Activated T-helper 2 cell treated with anti-CD3 and anti-CD28 coated beads, Interferon-gamma antibody, Interleukin-2, Interleukin-4, amounts not matched to agents 10 μg/mL and 5 μg/mL and 100 μg/mL, durations not matched to agents 14 hours and 24 hours and 36 hours (primary cell): ENCODE measurements at places on chromosomes 3 and 15. TPM values are rescaled to one million over a fixed set of nuclear protein-coding genes. Genes with fewer than 3 reads are reported as not detected.

- no peak for DNase-seq
Observed at GRCh38 chr3:81938681-81939080, 177.2 kb upstream of the GBE1 start.

DNA sequence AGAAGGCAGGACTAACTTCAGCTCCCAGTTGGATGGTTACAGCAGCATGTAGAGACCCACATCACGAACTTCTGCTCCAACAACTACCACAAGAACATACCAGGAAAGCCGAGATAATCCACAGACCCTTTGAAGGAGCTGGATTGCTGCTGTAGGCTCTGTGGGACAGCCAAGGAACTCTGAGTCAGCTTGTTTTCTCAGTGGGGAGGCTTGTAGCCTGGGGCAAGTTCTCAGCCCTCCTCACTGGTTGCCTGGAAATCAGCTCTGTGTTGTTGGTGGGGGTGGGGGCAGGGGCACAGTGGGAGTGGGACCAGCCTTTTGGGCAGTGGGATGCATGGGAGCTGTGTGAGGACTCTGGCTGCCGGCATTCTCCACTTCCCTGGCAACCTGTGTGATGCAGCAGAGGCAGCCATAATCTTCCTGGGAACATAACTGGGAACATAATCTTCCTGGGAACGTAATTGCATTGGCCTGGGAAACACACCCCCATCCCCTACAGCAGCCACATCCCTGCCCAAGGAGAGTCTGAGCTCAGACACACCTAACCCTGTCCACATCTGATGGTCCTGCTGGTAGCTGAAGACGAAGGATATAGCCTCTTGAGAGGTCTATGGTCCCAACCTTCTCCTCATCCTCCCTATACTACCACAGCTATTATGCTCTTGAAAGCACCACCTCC is 153.1 kb downstream of the PEAK1 start:
- DNase-seq, result no peak

DNA sequence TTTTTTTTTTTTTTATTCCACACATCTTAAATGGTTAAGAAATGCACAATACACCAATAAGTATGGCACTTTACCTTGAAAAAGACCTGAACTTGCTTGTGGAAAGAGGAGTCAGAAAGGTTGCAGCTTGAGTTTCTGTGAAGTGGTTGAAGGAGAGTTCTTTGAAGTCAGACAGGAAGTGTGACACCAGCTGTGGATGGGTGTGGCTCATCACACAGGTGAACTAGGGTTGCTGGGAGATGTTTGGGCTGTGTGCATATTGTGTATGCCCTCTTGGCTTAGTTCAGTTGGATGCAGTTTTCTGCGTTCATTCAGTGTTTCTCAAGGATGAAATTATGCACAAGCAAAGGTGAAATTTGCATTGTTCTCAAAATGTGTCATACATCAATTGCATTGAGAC is 6.3 kb downstream of the AEN start:
- DNase-seq, result peak; percentile 66

UBA7 gene
- total RNA-seq, result 92.0 and 95.7 TPM in 2 replicates

DNA sequence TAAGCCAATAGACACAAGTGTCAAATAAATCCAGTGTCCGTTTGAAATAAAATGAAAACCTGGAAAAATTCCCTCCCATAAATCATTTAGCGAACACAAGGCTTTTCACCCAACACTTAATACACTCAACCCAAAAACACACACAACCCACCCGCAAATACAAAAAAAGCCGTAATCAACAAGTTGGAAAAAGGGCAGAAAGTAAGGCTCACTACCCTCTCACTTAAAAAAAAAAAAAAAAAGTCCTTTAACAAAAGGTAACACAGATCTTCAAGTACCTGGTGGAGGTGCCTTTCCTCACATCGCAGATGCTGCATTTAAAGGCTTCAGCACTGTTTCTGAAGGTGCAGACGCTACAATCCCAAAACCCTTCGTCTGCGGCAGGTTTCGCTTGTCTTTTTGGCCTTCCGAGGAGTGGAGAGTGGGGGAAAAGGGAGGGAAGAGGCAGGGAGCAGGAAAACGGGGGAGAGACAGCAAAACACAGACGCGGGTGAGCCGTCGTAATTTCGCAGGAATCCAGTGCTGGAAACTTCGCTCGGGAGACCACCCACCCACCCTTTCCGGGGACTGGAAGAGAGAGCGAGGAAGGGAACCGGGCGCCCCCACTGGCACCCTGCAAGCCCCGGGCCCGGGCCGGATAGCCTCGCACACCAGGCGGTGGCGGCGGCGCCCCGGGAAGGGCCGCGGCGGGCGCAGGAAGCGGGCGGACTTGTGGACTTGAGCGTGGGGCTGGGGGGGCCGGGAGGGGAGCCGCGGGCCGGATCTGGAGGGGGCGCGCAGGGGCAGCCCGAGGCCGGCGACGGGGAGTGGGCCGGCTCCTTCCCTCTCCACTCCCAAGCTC is 401.8 kb downstream of the SHQ1 start:
- peak; percentile 38 for DNase-seq

DNA sequence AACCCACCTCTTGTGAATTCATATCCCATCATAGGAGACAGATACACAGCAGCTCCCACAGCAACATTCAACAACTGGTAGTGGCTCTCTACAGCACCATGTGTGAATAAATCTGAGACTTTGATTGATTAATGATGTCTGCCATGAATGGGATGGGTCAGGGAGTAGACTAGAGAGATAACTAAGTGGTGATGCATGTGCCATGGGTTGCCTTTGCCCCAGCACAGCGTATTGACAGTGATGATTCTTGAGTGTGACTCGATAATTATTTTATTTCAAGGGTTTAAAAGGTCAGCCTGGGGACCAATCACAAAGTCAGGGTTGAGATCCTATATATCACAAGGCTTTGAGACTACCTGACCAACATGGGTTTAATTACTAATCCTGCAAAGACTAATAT is 295.9 kb downstream of the PTPRG start:
- DNase-seq, result no peak

- DNase-seq, result peak; percentile 33
Observed at GRCh38 chr3:186705882-186706780, 11.0 kb upstream of the KNG1 start.

DNA sequence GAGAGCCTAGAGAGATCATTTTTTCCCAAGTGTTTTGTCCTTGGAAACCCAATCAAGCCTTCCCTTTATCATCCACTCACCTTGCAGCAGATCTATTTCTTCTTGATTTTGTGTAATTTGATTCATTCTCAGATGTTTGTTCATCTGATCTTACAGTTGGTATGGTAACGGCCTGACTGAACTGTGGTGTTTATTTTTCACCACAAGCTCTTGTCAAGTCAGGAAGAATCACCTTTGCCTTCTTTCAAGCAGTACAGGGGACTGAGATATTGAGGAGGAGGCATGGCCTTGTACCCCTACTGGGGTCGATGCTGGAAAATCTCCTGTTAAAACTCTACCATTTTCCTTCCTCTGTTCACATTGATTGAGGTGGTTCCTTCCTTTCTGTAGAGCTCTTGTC is 361.4 kb upstream of the CFAP20DC start:
- no peak for DNase-seq

MAP2K5 gene
- total RNA-seq, result 24.1 and 25.9 TPM in 2 replicates

GRCh38 chr15:82138306-82138705 is 92.5 kb upstream of the MEX3B start:
- no peak for DNase-seq

DNA sequence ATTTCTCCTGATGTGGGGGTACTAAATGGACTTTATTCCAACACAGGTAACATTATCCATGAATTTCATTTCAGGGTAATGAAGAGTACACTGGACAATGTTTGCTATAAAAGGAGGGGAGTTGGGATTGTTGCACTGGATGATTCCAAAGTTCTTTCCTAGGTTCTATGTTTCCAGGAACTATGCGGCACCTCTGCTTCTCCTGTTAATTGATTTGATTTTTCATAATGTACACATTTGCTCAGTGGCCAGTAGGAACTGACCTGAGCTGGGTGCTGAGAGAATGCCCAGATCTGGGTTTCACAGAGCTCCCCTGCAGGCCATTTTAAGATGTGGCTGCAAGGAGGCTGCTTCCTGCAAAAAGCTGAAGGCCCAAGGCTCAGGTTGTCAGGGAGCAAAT is 171.7 kb downstream of the KLF13 start:
- no peak for DNase-seq

SEC22A gene
- total RNA-seq, result 17.0 and 18.5 TPM in 2 replicates

MTMR10 gene
- total RNA-seq, result 12.2 and 14.1 TPM in 2 replicates

SSR3 gene
- 193 and 197 TPM in 2 replicates for total RNA-seq

DNA sequence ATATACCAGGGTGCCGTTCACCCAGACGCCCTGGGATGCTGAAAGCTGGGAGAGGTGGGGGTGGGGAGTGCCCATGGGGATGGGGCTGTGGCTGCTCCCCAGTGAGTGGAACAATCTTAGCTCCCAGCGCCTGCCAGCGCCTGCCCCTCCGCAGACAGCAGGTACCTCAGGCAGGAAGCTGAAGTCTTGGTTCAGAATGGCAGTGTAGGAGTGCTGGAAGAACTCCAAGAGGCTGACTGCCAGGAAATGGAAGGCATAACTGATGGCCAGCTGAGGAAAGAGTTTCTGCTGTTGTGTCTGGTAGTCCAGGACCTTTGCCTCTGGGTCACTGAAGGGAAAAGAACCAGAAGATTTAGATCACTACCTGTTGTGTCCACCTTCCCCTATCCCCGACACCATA is 8.4 kb downstream of the ACOX2 start:
- DNase-seq, result no peak

CORO2B gene
- 0.41 and 0.43 TPM in 2 replicates for total RNA-seq

RTP4 gene
- 3.4 and 3.9 TPM in 2 replicates for total RNA-seq

EXD1 gene
- not detected in 2 replicates for total RNA-seq

DNA sequence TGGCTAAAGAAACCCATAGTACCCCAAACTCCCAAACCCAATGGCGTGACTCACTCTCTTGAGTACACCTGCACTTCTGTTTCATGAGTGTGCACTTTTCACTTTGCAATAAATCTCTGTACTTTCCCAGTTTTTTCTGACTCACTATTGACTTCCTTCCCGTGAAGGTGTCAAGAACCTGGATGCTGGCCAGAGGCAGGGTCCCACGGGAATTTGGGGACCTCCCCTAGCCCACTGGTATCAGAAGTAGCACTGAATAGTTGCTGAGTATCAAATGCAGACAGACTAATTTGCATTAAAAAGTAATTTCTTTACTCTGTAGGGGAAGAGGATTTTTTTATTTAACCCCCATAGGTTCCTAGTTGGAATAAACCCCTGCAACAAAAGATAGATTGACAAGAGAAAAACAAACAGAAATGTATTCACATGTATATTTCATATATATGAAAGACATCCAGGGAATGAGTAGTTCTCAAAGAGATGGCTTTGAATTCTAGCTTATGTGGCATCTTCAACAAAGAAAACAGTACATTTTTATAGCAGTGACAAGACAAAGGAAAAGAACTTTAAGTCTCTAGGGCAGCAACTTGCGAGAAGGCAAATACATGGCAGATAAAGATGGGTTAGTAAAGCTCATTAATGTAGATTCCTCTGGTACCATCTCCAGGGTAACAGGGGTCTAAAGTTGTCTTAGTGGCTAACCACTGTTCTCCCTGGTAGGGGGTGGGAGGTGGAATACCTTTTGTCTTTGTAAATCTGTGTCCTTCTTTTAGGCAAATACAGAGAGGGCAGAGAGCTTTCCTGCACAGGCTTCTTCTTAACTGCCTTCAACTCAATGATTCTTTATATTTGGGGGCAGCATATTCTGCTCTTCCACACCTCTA is 385.5 kb upstream of the PDZRN3 start:
- no peak for DNase-seq

DNA sequence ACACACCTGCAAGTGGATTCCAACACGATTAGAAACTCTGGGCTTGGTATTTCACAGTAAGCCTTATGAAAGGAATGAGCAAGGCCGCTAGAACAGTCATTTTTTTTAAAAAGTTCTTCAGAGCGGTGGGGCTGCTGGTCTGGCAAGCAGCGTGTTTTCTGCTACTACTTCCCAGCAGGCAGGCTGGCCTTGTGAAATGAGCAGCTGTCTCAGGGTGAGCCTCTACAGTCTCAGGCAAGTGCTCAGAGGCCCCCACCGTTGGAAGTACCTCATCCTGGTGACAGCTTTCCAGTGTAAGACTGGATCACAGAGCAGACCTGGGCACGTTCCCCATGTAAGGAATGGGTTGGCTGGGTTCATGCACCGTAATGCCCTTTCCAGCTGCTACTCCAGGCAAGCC is 119.2 kb downstream of the LRIG1 start:
- no peak for DNase-seq

DNA sequence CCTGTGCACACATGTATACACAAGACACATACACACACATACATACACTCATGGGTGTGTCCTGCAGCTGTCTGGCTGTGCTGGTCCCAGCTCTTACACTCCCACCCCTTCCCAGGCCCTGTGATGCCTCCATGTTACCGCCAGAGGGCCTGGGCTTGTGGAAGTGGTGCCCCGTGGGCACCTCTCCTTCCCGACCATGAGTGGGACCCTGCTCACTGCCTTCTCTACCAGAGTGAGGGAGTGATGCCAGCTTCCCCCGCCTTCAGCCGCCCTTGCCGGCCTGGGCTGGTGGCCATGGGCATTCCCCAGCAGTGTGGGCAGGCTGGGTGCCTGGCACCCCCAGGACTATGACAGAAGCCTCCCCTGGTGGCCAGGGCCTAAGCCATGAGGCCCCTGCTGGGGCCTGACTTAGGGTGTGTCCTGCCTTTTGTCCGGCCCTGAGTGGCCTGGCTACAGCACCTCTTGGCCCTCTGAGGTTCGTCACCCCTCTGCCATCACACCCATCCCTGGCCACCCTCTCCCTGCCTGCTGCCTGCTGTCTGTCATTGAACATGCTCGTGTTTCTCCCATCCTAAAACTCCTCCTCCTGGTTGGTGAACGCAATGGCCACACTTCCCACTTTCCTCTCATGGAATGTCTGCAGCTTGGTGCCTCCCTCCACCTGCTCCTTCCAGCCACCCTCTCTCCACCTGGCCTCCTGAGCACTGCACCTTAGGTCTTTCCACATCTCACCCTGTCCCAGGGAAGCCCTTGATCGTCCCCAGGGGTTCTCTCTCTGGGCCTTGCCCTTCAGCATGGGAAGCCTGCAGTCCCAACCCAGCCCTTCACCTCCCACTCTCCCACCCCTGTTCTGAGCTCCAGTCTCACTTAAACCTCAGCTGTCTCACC is 14.6 kb downstream of the HDAC11 start:
- DNase-seq, result no peak

DNA sequence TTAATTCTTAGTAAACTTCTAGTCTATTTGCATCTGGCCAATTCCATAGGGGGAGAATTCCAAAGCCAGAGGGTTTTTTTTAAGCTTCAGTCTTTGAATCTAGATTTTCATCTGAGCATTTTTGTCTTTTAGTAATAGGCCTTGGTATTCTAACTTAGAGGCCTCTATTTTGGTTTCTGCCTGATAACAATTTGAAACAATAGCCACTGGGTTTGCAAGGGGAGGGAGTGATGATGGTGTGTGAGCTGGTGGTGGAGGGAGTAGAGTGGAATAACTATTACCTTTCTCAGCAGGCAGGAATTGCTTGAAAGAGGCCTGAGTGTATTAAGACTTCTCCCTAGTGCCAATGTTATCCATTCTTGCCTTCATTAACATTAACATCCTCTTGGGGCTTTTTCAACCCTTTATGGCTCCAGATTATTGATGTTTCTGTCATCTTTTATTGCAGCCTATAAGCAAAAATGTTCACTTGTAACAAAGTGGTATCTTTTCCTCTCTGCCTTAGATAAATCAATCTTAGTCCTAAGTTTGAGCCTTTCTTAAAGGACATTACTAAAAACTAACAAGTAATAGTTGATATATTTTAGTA is 26.5 kb upstream of the TCF12 start:
- DNase-seq, result no peak

GOLGA8J gene
- not detected in 2 replicates for total RNA-seq

GRCh38 chr3:123147754-123148535 is 53.8 kb upstream of the SEC22A start:
- DNase-seq, result no peak

RHOV gene
- total RNA-seq, result 0.80 and 0.82 TPM in 2 replicates

- no peak for DNase-seq
Observed at GRCh38 chr3:172654470-172654869, 56.4 kb downstream of the NCEH1 start.

- no peak for DNase-seq
Observed at GRCh38 chr15:42603978-42604377, 28.6 kb downstream of the STARD9 start.
